Stimulated activated CD4-positive, alpha-beta T cell treated with anti-CD3 and anti-CD28 coated beads, Interleukin-2, amount 100 ng/mL, for 48 hours (primary cell): ENCODE measurements at places on chromosomes 12 and 14.

- no peak for DNase-seq
Observed at GRCh38 chr12:92421701-92422100, 276.1 kb upstream of the BTG1 start.

- no peak for DNase-seq
Observed at GRCh38 chr12:113874999-113875561, 91.0 kb downstream of the RBM19 start.

GRCh38 chr12:38904537-38905479, 583 bp downstream of the CPNE8 start:
- DNase-seq: peak; percentile 32

DNA sequence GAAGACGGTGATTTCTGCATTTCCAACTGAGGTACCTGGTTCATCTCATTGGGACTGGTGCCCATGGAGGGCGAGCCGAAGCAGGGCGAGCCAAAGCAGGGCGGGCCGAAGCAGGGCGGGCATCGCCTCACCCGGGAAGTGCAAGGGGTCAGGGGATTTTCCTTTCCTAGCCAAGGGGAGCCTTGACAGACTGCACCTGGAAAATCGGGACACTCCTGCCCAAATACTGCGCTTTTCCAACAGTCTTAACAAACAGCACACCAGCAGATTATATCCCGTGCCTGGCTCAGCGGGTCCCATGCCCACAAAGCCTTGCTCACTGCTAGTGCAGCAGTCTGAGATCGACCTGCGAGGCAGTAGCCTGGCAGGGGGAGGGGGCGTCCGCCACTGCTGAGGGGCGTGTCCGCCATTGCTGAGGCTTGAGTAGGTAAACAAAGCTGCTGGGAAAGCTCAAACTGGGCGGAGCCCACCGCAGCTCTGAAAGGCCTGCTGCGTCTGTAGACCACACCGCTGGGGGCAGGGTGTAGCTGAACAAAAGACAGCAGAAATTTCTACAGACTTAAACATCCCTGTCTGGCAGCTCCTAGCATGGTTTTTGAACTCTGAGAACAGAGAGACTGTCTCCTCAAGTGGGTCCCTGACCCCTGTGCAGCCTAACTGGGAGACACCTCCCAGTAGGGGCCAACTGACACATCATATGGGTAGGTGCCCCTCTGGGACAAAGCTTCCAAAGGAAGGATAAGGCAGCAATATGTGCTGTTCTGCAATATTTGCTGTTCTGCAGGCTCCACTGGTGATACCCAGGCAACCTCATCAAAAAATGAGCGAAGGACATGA, 77.2 kb downstream of the BAZ1A start:
- no peak for DNase-seq

- DNase-seq: no peak
Observed at GRCh38 chr14:59338761-59339160, 126.4 kb downstream of the GPR135 start.

GRCh38 chr14:35988972-35989690, 163.0 kb downstream of the BRMS1L start:
- no peak for DNase-seq

- no peak for DNase-seq
Observed at GRCh38 chr12:69947897-69948296, 122.9 kb downstream of the MYRFL start.

- DNase-seq: no peak
Observed at GRCh38 chr12:19287302-19287701, 152.0 kb upstream of the AEBP2 start.

- no peak for DNase-seq
Observed at GRCh38 chr14:28542040-28542439, 224.5 kb upstream of the FOXG1 start.

- no peak for DNase-seq
Observed at GRCh38 chr12:661720-662486, 1.3 kb downstream of the NINJ2 start.

DNA sequence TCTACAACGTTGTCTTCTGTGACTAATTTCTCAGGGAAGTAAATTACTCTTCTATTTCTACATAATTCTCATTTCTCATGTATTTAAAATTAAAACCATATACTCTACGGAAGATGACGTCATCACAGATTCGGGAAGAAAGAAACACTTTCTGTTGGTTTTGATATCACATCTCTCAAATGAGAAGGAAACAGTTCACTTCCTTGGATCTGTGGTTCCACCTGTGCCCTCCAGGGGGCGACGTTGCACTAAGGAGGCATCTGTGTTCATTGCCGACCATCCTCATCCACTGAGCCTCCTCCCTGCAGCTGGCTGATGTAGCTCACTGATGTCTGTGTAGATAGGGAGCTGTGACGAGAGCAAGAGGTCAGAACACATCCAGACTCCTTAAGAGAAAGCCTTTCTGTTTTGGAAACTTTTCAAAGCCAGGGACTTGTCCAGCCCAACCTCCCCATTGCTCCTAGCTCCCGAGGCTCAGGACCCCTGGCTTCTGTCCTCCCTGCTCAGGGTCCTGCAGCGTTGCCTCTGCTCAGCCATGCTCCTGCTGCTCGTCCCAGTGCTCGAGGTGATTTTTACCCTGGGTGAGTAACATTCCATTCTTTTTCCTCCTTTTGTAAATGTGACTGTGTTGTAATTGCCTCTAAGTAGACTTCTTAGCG, 172.7 kb upstream of the OR4E1 start:
- DNase-seq: peak; percentile 67

- no peak for DNase-seq
Observed at GRCh38 chr12:132266802-132267201, 62.6 kb downstream of the GALNT9 start.
